Stimulated activated CD4-positive, alpha-beta T cell treated with anti-CD3 and anti-CD28 coated beads, Interleukin-1b, Interleukin-23, amount 100 ng/mL, for 1 hour (primary cell): ENCODE measurements at places on chromosomes 5 and 9.

DNA sequence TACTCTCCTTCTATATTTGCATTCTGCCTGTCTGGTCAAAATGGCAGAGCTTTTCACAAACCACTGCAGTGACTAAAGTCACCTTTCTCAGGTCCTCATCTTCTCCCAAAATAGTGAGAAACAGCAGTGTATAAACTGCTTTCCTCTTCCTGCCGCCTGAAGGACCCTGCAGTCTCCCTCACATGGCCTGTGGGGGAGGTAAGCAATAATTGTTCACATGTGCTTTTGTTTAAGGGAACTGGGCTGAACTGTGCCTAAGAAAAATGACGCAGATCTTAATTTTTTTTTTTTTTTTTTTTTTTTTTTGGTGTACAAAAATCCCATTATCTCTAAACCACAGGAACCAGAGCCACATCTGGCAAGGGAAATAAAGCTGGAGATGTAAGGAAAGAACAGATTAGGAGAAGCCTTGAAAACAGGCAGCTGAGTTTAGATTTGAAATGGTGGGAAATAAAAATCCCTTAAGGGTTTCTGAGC lies 131.7 kb upstream of the VLDLR start:
- no peak for DNase-seq

DNA sequence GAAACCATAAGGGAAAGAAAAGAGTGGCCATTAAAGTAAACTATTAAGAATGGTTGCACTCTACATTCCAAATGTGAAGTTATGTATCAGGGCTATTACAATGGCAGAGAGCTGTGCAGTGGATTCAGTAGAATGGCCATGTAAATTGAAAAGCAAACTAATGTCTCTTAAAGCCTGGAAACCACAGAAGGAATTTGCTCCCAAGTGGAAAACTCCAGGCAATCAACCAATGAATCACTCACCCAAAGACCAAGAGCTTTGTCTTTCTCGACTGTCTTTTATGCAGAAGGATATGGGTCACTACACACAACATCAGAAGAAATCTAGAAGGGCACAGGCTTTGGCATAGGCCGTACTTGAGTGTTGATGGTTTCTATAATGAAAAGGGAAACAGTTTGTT lies 114.9 kb downstream of the TLE1 start:
- DNase-seq, result no peak

DNA sequence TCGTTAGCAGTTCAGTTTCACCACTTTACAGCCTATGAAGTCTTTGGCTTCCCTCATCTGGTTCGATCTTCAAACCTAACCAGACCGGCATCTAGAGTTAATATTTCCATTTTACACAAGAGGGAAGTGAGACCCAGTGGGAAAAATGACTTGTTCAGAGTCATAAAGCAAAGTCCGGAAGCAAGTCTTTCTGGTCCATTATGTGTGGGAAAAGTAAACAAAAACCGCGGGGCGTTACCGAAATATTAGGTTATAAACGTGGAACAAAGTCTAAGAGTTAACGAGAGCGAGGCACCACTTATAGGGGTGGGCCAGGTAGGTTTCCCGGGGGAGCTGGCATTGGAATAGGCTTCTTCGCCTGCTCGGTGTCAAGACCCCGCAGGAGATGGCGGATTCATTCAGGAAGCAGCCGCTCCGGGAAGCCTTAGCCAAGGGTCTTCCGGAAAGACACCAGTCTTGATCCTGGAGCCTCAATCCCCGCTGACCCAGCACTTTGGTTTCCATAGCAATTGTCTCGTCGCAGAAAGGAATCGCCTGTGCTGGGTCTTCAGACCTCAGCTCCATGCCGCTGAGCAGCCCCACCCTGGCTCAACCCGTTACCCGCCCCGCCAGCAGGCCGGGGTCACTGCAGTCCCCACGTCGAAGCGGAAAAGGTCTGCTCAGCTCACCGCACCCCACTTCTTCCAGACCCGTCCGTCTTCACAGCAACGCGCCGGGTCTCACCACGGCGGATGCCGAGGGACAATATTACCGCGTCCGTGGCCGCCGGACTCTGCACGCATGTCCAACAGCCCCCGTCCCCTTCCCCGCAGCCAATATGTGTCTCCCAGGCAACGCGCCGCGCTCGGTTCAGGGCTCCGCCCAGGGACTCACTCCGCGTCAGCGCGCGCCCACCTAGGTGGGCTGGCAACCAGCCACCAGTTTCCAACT lies at the start of gene C5orf52:
C5orf52 (plus strand) TSS at position 872 of the 930 bp plus-strand sequence. CDS start 82 bp downstream, outside the sequence.
- no peak for DNase-seq

- no peak for DNase-seq
Measured at GRCh38 chr5:133565993-133566392, 46.3 kb downstream of the FSTL4 start.

DNA sequence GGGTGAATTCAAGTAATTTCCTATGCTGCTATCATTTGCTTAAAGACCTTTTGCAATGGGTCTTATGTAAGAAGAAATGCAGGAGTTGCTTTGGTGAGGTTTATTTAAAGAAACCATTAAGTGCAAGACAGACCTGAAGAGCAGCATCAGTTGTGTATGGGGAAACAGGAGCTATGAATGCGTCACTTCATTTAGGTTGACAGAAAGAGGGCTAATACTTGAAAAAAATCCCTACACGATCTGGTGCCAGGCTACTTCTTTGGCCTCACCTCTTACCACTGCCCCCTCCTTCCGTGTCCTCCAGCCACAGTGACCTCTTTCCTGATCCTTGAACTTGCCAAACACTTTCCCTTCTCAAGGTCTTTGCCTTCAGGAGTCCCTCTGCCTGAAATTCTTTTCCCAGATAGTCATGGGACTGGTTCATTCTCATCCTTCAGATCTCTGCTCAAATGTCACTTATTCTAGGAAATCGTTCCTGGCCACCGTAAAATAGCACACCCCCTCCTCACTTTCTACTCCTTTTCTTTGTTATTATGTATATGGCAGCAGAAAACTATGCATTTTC lies 1.4 kb upstream of the JAK2 start:
- no peak for DNase-seq

GRCh38 chr9:12640016-12640587 lies 53.1 kb upstream of the TYRP1 start:
- DNase-seq, result no peak

- DNase-seq, result no peak
Measured at GRCh38 chr9:107375651-107376369, 92.7 kb downstream of the RAD23B start.

DNA sequence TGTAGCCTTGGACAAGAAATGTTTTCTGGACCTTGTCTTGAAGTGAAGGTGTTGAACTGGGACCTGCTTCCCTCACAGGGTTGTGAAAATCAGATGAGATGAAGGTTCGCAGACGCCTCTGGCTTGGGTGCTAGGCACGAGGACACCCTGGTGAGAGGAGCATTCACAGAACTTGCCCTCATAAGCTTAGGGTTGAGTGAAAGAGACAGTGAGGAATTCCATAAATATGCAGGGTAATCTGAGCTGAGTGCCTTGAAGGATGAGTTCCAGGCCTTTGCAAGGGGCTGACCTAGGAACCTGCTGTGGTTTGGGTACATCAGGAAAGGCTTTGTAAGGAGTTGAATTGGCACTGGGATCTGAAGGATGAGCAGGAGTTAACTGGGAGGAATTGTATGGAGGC lies 75.7 kb upstream of the SAP30L start:
- no peak for DNase-seq

GRCh38 chr9:99128133-99128406 lies 23.2 kb downstream of the TGFBR1 start:
- no peak for DNase-seq

DNA sequence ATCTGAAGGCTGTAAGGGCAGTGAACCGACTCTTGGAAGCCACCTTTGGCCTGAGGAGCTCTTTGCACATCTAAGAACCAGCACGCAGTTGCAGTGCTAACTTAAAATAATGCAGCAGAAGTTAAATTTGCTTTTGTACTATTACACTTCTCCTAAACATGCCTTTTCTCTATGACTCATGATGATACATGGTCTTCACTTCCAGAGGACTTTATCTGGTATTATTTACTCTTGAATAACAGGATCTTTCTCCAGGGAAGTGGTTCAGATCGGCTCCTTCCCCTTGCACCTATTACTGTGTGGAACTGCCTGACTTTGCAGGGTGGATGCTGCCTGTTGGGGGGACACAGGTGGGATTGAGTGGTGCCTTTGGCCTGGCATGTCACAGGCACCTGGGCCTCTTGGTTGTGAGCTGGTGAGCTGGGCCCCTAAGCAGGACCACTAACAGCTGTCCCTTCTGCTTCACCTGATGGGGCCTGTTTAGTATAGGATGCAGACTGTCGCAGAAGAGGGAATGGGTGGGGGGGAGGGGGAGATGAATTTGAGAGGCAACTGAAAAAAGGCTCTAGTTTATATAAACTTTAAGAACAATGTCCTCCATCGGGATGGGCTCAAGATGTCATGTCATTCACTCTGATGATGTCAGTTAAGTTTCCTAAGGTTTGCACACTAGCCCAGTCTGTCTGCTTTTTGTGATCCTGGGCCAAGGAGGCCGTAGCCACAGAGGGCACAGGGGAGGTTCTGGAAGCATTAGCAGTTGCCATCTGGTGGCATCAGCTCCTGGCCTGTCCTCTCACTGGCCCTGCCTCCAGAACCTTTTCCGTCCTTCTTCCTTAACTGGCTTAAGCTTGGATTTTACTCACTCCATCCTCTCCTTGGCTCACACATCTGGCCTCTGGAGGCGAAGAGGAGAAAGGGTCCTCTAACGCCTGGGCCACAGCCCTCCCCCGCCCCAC lies 33.9 kb upstream of the GABBR2 start:
- no peak for DNase-seq

- DNase-seq, result no peak
Measured at GRCh38 chr5:135487037-135487395, 34.9 kb upstream of the TIFAB start.

DNA sequence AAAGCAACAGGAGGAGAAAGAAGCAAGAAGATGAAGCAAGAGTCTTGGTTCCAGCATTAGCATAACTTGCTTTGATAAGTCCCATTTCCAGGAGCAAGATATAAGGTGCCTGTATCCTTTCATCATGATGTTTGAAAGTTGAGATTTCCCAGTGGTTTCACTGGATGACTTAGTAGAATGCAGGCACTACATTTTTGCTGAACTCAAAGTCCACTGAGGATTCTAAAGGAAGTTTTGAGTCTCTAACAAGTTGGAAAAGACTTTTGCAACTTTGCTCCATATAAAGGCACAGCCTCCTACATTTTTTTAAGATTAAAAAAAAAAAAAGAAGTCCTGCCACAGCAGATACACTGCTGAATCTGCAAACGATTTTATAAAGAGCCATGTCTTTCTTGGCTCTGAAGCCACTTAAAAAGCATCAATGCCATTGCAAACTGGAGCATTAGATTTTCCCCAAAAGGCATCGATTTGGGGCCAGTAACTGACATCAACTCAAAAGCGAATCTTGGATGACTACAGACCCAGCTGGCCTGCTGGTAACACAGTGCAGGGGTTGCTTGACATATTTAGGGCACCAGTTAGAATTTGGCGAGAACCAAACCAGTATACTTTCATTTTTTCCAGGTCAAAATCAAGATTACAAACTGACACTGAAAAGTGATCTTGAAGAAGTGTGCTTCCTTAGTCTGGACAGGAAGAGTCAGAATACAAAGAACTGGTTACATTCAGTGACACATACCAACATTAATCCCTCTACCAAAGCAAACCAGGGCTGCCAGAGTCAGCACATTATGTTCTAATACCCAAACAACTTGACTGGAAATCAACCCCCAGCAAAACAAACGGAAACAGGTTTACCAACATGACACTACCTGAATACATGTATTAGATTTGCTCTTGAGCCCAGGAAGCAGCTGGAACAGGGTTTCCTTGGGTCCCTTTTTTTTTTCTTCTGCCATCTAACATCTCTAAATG lies 39.1 kb upstream of the KCNV2 start:
- no peak for DNase-seq

GRCh38 chr5:167945542-167946384 lies 345.7 kb upstream of the WWC1 start:
- DNase-seq, result no peak

DNA sequence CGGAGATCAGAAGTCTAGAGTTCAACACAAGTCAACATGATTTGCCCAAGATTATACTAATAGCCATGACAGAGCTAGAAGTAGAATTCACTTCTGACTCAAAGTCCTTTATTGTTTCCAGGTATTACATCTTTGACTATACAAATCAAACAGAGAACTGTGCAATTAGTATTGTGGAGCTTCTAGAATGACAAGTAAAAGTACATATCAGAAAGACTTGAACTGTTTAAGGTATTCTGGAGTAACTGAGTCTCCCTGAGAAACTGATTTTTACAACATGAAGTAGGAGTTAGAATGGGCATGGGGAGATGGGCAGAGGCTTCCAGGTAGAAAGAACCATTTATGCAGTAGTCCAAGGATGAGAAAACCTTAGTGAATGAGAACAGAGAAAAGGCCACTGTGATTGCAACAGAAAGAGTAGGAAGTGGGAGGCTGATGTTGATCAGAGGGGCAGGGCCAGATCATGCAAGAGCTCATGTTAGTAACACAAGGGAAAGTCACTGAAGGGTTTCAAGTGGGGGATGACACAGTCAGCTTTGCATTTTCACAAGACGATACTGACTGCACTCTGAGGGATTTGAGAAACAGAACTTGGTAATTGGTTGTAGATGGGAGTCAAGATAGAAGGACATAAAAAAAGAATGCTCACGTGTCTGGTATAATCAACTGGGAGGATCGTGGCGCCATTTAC lies 280.7 kb downstream of the RFX3 start:
- DNase-seq, result no peak

DNA sequence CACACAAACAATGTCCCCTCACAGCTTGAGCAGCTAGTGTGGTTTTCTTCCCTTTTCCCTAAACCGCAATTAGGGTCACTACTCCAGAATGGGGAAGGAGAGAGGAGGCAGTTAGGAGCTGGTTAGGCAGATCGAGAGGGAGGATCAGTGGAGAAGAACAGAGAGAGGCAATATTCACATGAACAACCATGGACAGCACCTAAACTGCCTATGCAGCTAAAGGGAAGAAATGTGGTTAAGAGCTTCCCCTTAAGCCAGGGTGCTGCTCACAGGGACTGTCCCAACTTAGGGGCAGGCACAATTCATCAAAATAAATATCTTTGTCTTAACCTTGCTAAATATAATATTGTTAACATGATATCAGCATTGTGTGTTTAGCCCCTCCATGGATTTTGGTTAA lies 359.3 kb upstream of the CDH18 start:
- DNase-seq, result no peak

GRCh38 chr9:37693260-37693659 lies 42.5 kb downstream of the FRMPD1 start:
- DNase-seq, result no peak

DNA sequence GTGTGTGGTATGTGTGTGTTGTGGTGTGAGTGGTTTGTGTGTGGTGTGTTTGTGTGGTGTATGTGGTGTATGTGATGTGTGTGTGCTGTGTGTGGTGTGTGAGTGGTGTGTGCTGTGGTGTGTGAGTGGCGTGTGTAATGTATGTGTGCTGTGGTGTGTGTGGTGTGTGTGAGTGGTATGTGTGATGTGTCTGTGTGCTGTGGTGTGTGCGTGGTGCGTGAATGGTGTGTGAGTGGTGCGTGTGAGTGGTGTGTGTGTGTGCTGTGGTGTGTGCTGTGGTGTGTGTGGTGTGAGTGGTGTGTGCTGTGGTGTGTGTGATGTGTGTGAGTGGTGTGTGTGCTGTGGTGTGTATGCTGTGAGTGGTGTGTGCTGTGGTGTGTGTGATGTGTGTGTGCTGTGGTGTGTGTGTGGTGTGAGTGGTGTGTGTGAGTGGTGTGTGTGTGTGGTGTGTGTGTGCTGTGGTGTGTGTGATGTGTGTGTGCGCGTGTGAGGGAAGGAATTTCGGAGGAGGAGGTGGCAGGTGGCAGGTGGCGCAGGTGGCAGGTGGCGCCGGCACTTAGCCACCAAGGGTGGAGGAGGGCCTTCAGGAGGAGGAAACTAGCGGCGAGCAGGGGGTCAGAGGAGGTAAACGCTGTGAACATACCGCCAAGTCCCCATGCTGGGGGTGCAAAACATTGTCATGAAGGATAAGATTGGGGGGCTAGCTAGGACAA lies 191.8 kb downstream of the MELK start:
- no peak for DNase-seq

GRCh38 chr5:66144834-66145390 lies 812 bp downstream of the SREK1 start:
- DNase-seq, result no peak
